Tibial nerve (tissue), 4 donors: ENCODE measurements at places on chromosomes 1 and 21. TPM values are rescaled to one million over a fixed set of nuclear protein-coding genes. Genes with fewer than 3 reads are reported as not detected.
A peak's percentile ranks its signal among the peaks of the same experiment; 100 is the strongest.

The NHLH1 gene
- not detected for total RNA-seq

GRCh38 chr1:170544624-170545023 is 12.7 kb downstream of the GORAB start:
- no peak for DNase-seq
- H3K4me3 ChIP-seq: no peak overlapping the region
- no peaks in the 10 kb centered on the region for H3K4me1 ChIP-seq
- peaks cover 5% of the 10 kb centered on the region for H3K36me3 ChIP-seq
- no peak overlapping the region for H3K27ac ChIP-seq
- H3K27me3 ChIP-seq: no peaks in the 10 kb centered on the region

- no peak overlapping the region for H3K27ac ChIP-seq
- peaks cover 11% of the 10 kb centered on the region for H3K27me3 ChIP-seq
- H3K4me1 ChIP-seq: no peaks in the 10 kb centered on the region
- H3K36me3 ChIP-seq: no peaks in the 10 kb centered on the region
Observed at GRCh38 chr1:212589446-212589845, 19.1 kb upstream of the ATF3 start.

DNA sequence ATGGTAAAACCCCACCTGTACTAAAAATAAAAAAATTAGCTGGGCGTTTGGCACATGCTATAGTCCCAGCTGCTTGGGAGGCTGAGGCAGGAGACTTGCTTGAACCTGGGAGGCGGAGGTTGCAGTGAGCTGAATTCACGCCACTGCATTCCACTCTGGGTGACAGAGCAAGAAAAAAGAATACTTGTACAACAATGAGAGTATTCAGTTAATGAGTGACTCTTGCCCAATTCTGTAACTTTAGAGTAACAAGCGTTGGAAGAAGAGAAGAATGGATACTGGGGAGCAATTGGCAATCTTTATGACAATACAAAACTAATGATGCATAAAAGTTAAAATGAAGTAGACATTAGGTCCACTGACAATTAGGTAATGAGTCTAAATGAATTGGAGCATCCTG is 10.5 kb downstream of the ANXA9 start:
- peak overlapping the region; percentile 58 for H3K27ac ChIP-seq
- H3K27me3 ChIP-seq: no peaks in the 10 kb centered on the region
- no peak for DNase-seq
- no peak overlapping the region for H3K4me3 ChIP-seq
- H3K4me1 ChIP-seq: no peaks in the 10 kb centered on the region

GRCh38 chr1:6099297-6099696 is 53.6 kb downstream of the KCNAB2 start:
- DNase-seq: no peak
- no peak overlapping the region for H3K4me3 ChIP-seq
- H3K36me3 ChIP-seq: peaks cover 21% of the 10 kb centered on the region

- H3K4me3 ChIP-seq: no peak overlapping the region
- no peaks in the 10 kb centered on the region for H3K4me1 ChIP-seq
- H3K27ac ChIP-seq: no peak overlapping the region
- H3K36me3 ChIP-seq: no peaks in the 10 kb centered on the region
Observed at GRCh38 chr1:114103992-114104391, 49.7 kb downstream of the SYT6 start.

DNA sequence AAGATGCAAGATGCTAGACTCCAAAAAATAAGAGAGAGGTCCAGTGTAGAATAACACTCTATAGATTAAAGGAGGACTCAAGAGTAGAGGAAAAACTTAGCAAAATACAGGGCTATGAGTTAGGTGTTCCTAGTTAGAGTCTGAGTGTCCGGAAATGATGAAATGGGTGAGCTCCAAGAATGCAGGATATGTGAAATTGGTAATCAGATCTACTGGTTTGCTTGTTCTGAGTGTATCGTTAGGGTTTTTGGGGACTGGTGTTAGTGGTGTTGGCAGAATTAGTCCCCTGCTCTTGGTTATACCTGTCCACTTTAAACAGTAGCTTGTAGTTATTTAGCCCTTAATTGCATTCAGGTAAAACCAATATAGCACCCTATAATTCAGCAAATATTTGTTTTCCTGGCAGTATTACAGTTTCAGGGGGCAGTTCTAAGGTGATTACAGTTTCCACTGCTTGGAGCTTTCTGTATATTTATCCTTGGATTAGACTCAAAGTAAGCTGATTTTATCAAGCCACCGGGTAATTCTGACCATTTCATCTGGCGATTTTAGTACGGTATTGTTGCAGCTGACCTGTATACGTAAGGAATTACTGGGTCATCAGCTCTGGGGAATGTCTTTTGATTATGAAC is 332.7 kb downstream of the CHRM3 start:
- DNase-seq: no peak
- H3K27ac ChIP-seq: no peak overlapping the region
- no peaks in the 10 kb centered on the region for H3K4me1 ChIP-seq
- no peaks in the 10 kb centered on the region for H3K36me3 ChIP-seq

- H3K27me3 ChIP-seq: no peaks in the 10 kb centered on the region
- peaks cover 6% of the 10 kb centered on the region for H3K4me1 ChIP-seq
- H3K36me3 ChIP-seq: no peaks in the 10 kb centered on the region
Observed at GRCh38 chr1:22812993-22813790, 102.6 kb downstream of the EPHB2 start.
